Activated CD4-positive, alpha-beta T cell treated with anti-CD3 and anti-CD28 coated beads, Interleukin-2, amount 10 ng/mL, durations not matched to agents 7 days and 5 days (primary cell): ENCODE measurements at places on chromosomes 12 and 14.
A peak's percentile ranks its signal among the peaks of the same experiment; 100 is the strongest.

DNA sequence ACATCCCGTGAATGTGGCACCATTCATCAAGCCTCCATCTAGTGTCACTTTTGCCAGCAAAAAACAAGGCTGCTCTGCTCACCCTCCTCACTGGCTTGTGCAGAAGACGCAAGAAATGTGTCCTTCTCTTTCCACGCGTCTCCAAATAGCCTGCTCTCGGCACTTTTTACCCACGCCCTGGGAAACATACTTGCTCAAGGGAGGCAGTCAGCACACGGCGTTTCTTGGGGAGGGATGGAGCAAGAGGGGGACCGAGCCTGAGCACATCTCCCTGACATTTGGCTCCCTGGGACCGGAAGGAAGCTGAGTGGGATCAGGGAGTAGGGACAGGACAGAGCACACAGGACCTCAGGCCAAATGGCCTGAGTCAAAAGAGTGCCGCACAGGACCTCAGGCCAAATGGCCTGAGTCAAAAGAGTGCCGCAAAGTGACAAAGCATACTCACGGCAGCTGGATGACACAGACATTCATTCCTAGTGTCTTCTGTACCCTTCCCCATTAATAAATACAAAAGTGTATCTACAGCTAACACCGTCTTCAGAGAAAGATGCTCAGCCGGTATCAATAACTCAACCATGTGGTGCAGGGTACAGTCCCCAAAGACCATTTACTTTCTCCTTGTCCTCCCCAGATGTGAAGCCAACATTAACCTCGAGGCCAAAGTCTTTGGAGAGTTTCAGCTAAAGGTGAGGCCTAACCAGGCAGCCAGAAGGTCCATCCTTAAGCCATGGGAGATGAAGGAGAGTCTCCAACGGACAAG lies 7.1 kb downstream of the BCL11B start:
- no peak for DNase-seq
- H3K4me1 ChIP-seq, result peaks cover 57% of the 10 kb centered on the region
- peak overlapping the region; percentile 87 for H3K4me3 ChIP-seq
- peak overlapping the region; percentile 99 for H3K27ac ChIP-seq

DNA sequence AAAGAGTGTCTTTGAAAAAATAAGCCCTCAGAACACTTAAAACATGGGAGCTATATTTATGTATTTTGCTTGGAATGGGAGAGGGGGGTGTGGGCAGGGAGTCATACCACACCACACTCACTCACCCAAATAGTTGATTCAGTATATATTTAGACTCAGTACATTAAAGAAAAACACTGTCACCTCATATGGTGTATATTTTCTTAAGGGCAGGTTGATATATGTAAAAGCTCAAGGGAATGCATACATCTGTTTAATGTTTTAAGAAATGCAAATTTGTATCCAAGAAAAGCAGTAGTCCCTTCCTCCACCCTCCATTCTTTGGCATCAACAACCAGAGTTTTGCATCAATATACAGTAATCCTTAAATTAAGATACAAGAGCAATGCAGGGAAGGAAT lies 1.4 kb downstream of the NFYB start:
- DNase-seq, result no peak
- H3K4me1 ChIP-seq, result peaks cover 22% of the 10 kb centered on the region
- H3K27ac ChIP-seq, result peak overlapping the region; percentile 95
- H3K4me3 ChIP-seq, result peak overlapping the region; percentile 87

- H3K4me3 ChIP-seq, result no peak overlapping the region
- H3K27me3 ChIP-seq, result peaks cover 8% of the 10 kb centered on the region
- H3K4me1 ChIP-seq, result no peaks in the 10 kb centered on the region
- H3K36me3 ChIP-seq, result no peaks in the 10 kb centered on the region
- no peak for DNase-seq
- H3K27ac ChIP-seq, result no peak overlapping the region
These were observed 16.1 kb upstream of the WSCD2 start for GRCh38 chr12:108112832-108113556.

- H3K27me3 ChIP-seq, result no peaks in the 10 kb centered on the region
- no peaks in the 10 kb centered on the region for H3K36me3 ChIP-seq
- DNase-seq, result no peak
- no peaks in the 10 kb centered on the region for H3K4me1 ChIP-seq
- H3K4me3 ChIP-seq, result no peak overlapping the region
These were observed 199.7 kb upstream of the ATXN7L3B start for GRCh38 chr12:74337951-74338350.

GRCh38 chr14:54737132-54737711 lies 165.4 kb downstream of the GCH1 start:
- peaks cover 51% of the 10 kb centered on the region for H3K4me1 ChIP-seq
- no peak overlapping the region for H3K4me3 ChIP-seq
- DNase-seq, result no peak

DNA sequence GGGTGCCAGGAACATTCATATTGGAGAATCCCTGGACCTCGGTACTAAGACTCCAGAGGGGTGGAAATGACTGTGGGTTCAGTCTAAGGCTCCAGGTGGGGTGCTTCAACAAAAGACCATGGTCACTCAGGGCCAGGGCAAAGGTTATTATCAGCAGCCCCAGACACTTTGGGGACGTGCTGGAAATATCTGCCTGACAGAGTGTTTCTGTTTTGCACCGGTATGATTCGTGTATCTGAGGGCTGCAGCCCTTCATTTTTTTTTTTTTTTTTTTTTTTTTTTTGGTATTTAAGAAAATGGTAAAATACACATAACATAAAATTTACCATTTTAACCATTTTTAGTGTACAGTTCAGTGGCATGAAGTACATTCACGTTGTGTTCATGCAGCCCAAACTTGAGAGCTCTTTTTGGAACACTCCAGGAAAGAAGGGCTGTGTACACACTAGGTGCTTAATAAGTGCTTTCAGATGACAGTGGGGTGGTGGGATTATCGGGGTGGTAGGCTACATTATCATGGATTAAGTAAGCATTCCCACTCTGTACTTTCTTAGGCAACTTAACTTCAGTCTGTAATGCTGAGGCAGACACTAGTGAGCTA lies 120.3 kb downstream of the CHST11 start:
- peaks cover 32% of the 10 kb centered on the region for H3K36me3 ChIP-seq
- DNase-seq, result no peak
- no peak overlapping the region for H3K27ac ChIP-seq
- H3K27me3 ChIP-seq, result no peaks in the 10 kb centered on the region
- peaks cover 74% of the 10 kb centered on the region for H3K4me1 ChIP-seq
- no peak overlapping the region for H3K4me3 ChIP-seq

GRCh38 chr12:123150744-123151456 lies at the start of gene PITPNM2:
TSS of gene PITPNM2 (minus strand) at chr12:123151090. CDS start at chr12:123034590, 116,500 bp downstream.
- DNase-seq, result peak; percentile 61
- H3K27ac ChIP-seq, result peak within 1 kb of the TSS; percentile 81
- H3K4me3 ChIP-seq, result peak within 1 kb of the TSS; percentile 79
- peaks cover 40% of the 10 kb centered on the region for H3K4me1 ChIP-seq
- peaks cover 43% of the 10 kb centered on the region for H3K36me3 ChIP-seq
- peaks cover 11% of the 10 kb centered on the region for H3K27me3 ChIP-seq

- H3K36me3 ChIP-seq, result no peaks in the 10 kb centered on the region
- no peak overlapping the region for H3K4me3 ChIP-seq
- no peak overlapping the region for H3K27ac ChIP-seq
- no peaks in the 10 kb centered on the region for H3K4me1 ChIP-seq
- peaks cover 3% of the 10 kb centered on the region for H3K27me3 ChIP-seq
These were observed 382.2 kb downstream of the GRIN2B start for GRCh38 chr12:13599176-13599575.

DNA sequence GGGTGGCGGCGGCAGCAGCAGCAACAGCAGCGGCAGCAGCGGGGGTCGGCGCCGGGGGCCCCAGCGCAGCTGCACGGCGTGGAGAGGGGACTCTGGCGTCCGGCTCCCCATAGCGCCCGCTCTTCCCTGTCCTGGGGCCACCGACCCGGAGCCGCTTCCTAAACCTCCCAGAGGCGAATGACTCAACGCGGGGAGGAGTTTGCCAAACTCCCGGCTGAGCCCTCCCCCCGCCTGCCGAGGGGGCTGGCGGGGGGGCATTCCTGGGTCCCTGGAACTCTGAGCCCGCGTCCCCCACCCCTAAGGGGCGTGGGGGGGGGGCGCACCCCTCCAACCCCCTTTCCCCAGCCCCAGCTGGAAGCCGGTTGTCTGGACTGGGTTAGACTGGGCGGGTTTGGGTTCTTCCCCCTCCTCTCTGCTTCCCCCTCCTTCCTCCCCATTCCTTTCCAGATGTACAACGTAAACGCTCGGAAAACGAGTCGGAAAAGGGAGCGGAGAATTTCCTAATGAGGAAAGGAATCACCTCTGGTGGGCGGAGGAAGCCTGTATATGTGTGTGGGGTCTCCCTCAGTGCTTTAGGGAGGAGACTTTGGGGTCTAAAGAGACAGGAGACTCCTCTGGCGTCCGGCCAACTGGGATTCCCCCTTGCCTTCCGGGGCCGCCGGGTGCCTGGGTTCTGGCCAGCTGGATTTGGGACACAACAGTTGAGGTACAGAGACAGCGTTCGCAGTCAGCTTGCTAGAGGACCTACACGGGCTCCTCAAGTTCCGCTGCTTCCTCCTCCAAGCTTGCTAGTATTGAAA lies at the start of gene ITGA5:
Gene ITGA5, minus strand, starts transcription at position 179 of the 800 bp plus-strand sequence. Its CDS starts 68 bp downstream, at position 111.
- peak within 1 kb of the TSS; percentile 98 for H3K4me3 ChIP-seq
- H3K36me3 ChIP-seq, result peaks cover 13% of the 10 kb centered on the region
- H3K27ac ChIP-seq, result peak within 1 kb of the TSS; percentile 94

DNA sequence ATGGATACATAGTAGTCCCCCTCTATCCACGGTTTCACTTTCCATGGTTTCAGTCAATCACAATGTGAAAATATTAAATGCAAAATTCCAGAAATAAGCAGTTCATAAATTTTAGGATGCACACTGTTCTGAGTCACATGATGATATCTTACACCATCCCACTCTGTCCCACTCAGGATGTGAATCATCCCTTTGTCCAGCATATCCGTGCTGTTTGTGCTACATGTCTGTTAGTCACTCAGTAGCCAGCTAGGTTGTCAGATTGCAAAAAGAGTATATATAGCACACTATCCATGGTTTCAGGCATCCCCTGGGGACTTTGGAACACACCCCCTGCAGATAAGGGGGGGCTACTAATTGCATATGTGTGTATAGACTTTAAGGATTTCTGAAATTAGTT lies 8.1 kb upstream of the NAA30 start:
- no peaks in the 10 kb centered on the region for H3K4me1 ChIP-seq
- DNase-seq, result no peak
- H3K27me3 ChIP-seq, result peaks cover 2% of the 10 kb centered on the region
- H3K36me3 ChIP-seq, result no peaks in the 10 kb centered on the region
- no peak overlapping the region for H3K4me3 ChIP-seq
- H3K27ac ChIP-seq, result no peak overlapping the region

DNA sequence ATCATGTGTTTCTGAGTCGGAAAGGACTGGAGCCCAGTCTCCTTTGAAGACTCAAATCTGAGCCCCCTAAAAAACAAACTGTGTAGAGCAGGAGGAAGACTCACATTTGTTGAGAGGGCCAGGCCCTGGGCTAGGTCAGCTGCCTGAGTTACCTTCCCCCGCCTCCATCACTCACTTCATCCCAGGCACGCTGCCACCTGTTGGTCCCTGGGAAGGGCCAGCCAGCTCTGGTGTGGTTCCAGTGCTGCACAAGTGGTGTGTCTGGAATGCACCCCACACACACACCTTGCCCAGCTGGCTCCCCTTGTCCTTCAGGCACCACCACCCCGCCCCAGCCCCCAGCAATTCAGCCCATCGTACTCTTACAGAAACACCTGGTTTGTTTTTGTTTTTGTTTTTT lies 9.0 kb downstream of the MVK start:
- peaks cover 16% of the 10 kb centered on the region for H3K36me3 ChIP-seq
- H3K27me3 ChIP-seq, result no peaks in the 10 kb centered on the region
- no peaks in the 10 kb centered on the region for H3K4me1 ChIP-seq

DNA sequence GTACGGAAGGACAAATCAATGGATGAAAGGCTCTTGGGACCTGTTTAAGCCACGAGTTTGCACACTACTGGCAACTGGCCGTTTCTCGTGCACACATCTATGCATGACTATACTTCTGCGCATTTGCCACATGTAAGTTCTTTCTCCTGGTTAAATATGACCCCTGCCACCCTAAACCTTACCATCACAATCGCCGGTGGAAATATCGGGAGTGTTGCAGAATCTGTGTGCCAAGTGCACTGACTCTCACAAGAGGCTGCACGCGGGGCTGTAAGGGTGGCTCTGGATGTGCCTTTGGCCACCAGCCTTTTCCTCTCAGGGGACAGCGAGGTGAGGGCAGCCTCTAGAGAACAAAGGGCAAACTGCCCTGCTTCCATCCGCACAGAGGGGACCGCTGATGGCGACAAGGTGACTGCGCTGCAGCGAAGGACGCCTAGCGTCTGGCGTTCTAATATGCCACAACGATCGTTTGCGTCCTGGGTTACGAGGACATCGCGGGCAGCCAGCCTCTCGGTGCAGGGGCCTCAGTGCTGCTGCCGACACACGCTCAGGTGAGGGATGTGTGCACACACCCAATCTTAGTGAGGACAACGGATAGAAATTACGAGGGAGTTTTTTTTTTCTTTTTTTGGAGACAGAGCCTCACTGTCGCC lies 232.2 kb downstream of the PCNX1 start:
- H3K27ac ChIP-seq, result no peak overlapping the region
- DNase-seq, result no peak
- H3K27me3 ChIP-seq, result no peaks in the 10 kb centered on the region

DNA sequence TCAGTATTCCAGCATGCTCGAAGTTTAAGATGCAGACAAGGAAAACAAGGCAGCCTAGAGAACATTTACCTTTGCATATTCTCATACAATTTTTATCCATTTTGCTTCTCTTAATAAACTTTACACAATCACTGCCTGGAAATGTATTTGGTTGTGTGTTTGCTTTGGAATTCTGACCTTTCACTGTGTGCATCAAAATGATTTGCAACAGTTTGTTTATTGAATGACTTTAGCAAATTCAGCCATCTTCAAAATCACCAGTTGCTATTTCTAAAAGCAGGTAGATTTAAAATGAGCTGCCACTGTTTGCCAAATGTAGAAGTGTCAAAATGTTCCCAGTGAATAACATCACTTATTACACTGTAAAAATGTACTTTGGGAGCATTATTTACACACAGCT lies 669.9 kb downstream of the SLC16A7 start:
- no peaks in the 10 kb centered on the region for H3K4me1 ChIP-seq
- no peak overlapping the region for H3K4me3 ChIP-seq
- no peaks in the 10 kb centered on the region for H3K27me3 ChIP-seq
- no peak overlapping the region for H3K27ac ChIP-seq
- no peak for DNase-seq

- H3K36me3 ChIP-seq, result no peaks in the 10 kb centered on the region
- no peak for DNase-seq
- no peak overlapping the region for H3K27ac ChIP-seq
- H3K27me3 ChIP-seq, result no peaks in the 10 kb centered on the region
- no peaks in the 10 kb centered on the region for H3K4me1 ChIP-seq
These were observed 220.9 kb downstream of the FOXG1 start for GRCh38 chr14:28987516-28987915.

- H3K4me3 ChIP-seq, result no peak overlapping the region
- no peaks in the 10 kb centered on the region for H3K4me1 ChIP-seq
- no peaks in the 10 kb centered on the region for H3K36me3 ChIP-seq
- no peak overlapping the region for H3K27ac ChIP-seq
- no peaks in the 10 kb centered on the region for H3K27me3 ChIP-seq
- DNase-seq, result no peak
These were observed 259.0 kb downstream of the CCDC59 start for GRCh38 chr12:82099216-82099615.
